Neural progenitor cell (in vitro differentiated cells): ENCODE measurements at places on chromosomes 2 and 18. TPM values are rescaled to one million over a fixed set of nuclear protein-coding genes. Genes with fewer than 3 reads are reported as not detected.

The MRPL44 gene
- total RNA-seq: 56.6 and 70.8 TPM in 2 replicates

The FSHR gene
- not detected in 2 replicates for total RNA-seq

The EFR3B gene
- total RNA-seq: 17.2 and 21.2 TPM in 2 replicates

The APCDD1 gene
- 1.9 and 4.7 TPM in 2 replicates for total RNA-seq

The LGALSL gene
- 24.3 and 31.1 TPM in 2 replicates for total RNA-seq

The ASPRV1 gene
- total RNA-seq: 0.30 and 1.2 TPM in 2 replicates

GRCh38 chr2:179467111-179467510 lies 202.5 kb upstream of the SESTD1 start:
- H3K27ac ChIP-seq: no peak overlapping the region
- no peak for DNase-seq
- no peaks in the 10 kb centered on the region for H3K4me1 ChIP-seq
- H3K4me3 ChIP-seq: no peak overlapping the region
- no peaks in the 10 kb centered on the region for H3K27me3 ChIP-seq
- no peaks in the 10 kb centered on the region for H3K36me3 ChIP-seq

- peaks cover 9% of the 10 kb centered on the region for H3K4me1 ChIP-seq
- no peaks in the 10 kb centered on the region for H3K36me3 ChIP-seq
- H3K27ac ChIP-seq: no peak overlapping the region
- no peak for DNase-seq
- H3K27me3 ChIP-seq: no peaks in the 10 kb centered on the region
- H3K4me3 ChIP-seq: no peak overlapping the region
These were observed 139.4 kb downstream of the NBAS start for GRCh38 chr2:15421753-15422152.

- H3K36me3 ChIP-seq: no peaks in the 10 kb centered on the region
- H3K27ac ChIP-seq: no peak overlapping the region
- H3K27me3 ChIP-seq: no peaks in the 10 kb centered on the region
- H3K4me1 ChIP-seq: peaks cover 14% of the 10 kb centered on the region
- no peak overlapping the region for H3K4me3 ChIP-seq
- no peak for DNase-seq
These were observed 1013.9 kb upstream of the GYPC start for GRCh38 chr2:125642032-125642431.

DNA sequence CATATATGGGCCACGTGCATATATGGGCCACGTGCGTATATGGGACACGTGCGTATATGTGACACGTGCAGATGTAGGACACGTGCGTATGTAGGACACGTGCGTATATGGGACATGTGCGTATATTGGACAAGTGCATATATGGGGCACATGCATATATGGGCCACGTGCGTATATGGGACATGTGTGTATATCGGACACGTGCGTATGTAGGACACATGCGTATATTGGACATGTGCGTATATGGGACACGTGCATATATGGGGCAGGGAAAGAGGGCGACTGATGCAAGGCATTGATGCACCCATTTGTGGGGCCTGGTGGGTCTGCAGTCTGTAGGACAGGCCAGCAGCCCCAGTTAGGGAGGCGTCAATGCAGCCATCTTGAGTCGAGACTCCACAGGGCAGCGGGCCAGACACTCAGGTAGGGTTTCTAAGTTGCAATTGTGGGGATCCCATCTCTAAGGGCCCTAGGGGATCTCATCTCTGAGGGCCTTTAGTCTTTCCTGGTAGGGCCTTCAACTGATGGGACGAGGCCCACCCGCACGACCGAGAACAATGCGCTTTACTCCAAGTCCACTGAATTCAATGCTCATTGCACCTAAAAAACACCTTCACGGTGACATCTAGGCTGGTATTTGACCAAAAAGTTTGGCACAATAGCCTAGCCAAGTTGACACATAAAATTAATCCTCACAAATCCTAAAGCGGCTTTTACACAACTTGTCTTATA lies 92.3 kb upstream of the ZNF516 start:
- no peaks in the 10 kb centered on the region for H3K27me3 ChIP-seq
- H3K36me3 ChIP-seq: no peaks in the 10 kb centered on the region
- peaks cover 17% of the 10 kb centered on the region for H3K4me1 ChIP-seq
- H3K27ac ChIP-seq: no peak overlapping the region
- no peak overlapping the region for H3K4me3 ChIP-seq
- DNase-seq: no peak

DNA sequence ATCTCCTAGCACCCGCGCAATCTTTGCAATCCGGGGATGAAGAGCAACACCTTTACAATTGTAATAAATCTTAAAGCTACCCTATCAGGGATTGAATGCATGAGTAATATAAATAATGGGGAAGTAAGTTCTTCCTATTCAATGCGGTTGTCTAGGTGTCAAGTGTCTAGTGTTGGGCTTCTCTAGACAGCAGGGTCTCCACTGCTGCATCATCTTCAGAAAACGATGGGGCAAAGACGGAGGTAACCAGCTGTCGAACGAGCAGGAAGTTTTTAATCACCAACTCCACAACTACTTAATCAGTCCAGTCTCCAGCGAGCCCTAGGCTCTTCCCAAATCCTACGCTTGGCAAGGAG lies 573 bp downstream of the STAM2 start:
- H3K27me3 ChIP-seq: no peaks in the 10 kb centered on the region
- H3K27ac ChIP-seq: no peak overlapping the region
- peaks cover 9% of the 10 kb centered on the region for H3K4me1 ChIP-seq
- H3K36me3 ChIP-seq: no peaks in the 10 kb centered on the region

DNA sequence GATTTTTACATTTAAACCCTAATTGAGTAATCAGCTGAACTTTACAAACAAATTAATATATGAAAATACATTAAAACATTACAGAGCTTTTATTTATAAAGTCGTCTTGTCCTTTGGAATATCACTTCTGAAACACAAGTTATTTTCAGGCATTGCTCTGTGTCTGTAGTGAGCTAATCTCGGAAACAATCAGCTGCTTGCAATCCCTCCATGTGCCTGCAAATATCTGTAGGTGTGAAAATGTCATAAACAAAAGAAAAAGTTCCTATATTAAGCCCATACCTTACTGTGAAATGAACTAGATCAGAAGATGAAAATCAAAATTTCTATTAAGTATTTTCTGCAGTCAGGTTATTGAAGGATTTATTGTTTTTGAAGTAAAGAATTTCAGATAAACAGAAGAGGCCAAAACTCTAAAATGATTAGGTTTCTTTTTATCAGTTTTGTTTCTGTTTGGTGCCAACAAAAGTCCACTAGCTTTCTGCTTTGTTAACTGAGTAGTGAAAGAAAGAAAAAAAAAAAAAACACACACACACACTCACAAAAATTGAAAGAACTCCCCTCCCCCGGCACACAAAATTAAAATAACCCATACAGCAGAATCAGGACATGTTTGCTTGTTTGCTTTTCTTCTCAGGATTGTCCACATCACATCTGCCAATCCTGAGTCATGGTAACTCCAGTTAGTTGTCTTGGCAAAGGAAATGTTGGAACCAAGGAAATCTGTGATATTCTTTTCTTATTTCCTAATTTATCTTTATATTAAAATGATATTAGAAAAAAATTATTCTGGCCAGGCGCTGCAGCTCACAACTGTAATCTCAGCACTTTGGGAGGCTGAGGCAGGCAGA lies 627.0 kb upstream of the SLC39A10 start:
- no peak for DNase-seq
- H3K27ac ChIP-seq: no peak overlapping the region
- no peaks in the 10 kb centered on the region for H3K36me3 ChIP-seq
- no peaks in the 10 kb centered on the region for H3K4me1 ChIP-seq
- H3K4me3 ChIP-seq: no peak overlapping the region

DNA sequence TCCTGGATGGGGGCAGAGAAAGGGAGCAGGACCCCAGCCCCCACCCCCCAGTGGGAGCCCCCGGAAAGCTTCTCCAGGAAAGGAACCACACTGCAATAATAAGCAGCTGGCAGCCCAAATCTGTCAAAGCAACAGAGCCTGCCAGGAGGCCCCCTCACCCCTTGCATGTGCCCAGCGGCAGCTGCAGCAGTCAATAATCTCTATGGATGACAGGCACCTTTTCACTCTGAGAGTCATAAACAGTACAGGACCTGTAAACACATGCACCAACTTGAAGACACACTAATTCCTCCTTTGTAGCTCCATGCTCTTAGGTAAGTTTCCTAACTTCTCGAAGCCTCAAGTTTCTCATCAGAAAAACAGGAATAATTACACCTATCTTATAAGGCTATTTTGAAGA lies 26.2 kb upstream of the KDM3A start:
- H3K4me3 ChIP-seq: no peak overlapping the region
- no peak overlapping the region for H3K27ac ChIP-seq
- H3K27me3 ChIP-seq: no peaks in the 10 kb centered on the region
- no peak for DNase-seq

- no peaks in the 10 kb centered on the region for H3K36me3 ChIP-seq
- no peak for DNase-seq
- peak overlapping the region; percentile 47 for H3K27ac ChIP-seq
- peaks cover 21% of the 10 kb centered on the region for H3K4me1 ChIP-seq
- H3K27me3 ChIP-seq: no peaks in the 10 kb centered on the region
- H3K4me3 ChIP-seq: no peak overlapping the region
These were observed 10.4 kb downstream of the PELI1 start for GRCh38 chr2:64133828-64134227.

- DNase-seq: no peak
- H3K4me1 ChIP-seq: peaks cover 71% of the 10 kb centered on the region
- H3K4me3 ChIP-seq: no peak overlapping the region
- peak overlapping the region; percentile 78 for H3K27ac ChIP-seq
These were observed 104.4 kb downstream of the DOCK10 start for GRCh38 chr2:224937887-224938286.

GRCh38 chr2:204452464-204453023 lies 92.7 kb upstream of the PARD3B start:
- H3K27me3 ChIP-seq: no peaks in the 10 kb centered on the region
- DNase-seq: peak; percentile 73
- H3K27ac ChIP-seq: peak overlapping the region; percentile 5
- H3K4me1 ChIP-seq: peaks cover 19% of the 10 kb centered on the region
- H3K36me3 ChIP-seq: no peaks in the 10 kb centered on the region

DNA sequence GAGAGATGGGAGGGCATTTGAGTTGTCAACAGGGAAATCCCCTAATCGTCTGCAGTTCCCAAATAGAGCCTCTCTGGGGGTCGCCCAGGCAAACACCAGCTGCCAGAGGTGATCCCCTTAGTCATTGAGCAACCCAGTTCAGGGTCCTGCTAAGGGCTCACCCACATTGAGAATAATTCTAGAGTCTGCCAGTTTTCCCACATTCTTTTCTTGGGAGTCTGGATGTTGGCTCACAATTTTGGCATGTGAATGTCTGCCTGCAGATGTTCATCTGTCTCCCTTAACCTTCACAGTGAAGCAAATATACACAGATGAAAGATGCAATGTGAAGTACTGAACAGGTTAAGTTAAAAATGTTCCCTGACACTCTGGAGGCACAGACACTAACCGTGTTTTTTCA lies 11.4 kb upstream of the SMIM21 start:
- no peaks in the 10 kb centered on the region for H3K36me3 ChIP-seq
- peaks cover under 1% of the 10 kb centered on the region for H3K4me1 ChIP-seq
- DNase-seq: no peak

- no peaks in the 10 kb centered on the region for H3K27me3 ChIP-seq
- no peak overlapping the region for H3K27ac ChIP-seq
- H3K4me1 ChIP-seq: peaks cover 10% of the 10 kb centered on the region
- no peaks in the 10 kb centered on the region for H3K36me3 ChIP-seq
- no peak for DNase-seq
- no peak overlapping the region for H3K4me3 ChIP-seq
These were observed 79.6 kb downstream of the GLI2 start for GRCh38 chr2:120815292-120815691.

DNA sequence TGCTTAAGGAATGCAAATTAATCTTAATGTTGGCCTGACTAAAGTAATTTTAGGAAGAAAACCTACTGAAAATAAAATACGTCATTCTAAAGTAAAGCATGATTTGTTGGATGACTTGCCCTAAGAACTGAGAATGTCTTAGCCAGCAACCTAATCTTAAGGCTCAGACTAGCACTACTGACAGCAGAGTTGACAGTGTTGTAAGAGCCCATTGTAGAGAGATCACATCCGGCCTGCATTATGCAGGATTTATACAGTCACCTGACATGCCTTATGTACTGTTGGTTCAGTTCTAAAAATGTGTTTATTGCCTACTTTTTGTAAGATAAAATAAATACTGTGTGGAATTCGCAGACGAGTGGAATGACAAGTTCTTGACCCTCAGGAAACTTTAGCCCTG lies 82.3 kb downstream of the TMEM185B start:
- H3K4me3 ChIP-seq: no peak overlapping the region
- no peak for DNase-seq
- no peak overlapping the region for H3K27ac ChIP-seq
- no peaks in the 10 kb centered on the region for H3K4me1 ChIP-seq

- H3K36me3 ChIP-seq: peaks cover 10% of the 10 kb centered on the region
- H3K27ac ChIP-seq: peak overlapping the region; percentile 95
- no peak for DNase-seq
- H3K4me3 ChIP-seq: no peak overlapping the region
- peaks cover 74% of the 10 kb centered on the region for H3K4me1 ChIP-seq
- H3K27me3 ChIP-seq: no peaks in the 10 kb centered on the region
These were observed 77.5 kb downstream of the EPHA4 start for GRCh38 chr2:221494556-221494955.
